Head of caudate nucleus (tissue), 42 donors: ENCODE measurements at places on chromosomes 5 and 9.

- no peak for DNase-seq
These were observed 210.3 kb downstream of the ACTL7B start for GRCh38 chr9:108645520-108645919.

DNA sequence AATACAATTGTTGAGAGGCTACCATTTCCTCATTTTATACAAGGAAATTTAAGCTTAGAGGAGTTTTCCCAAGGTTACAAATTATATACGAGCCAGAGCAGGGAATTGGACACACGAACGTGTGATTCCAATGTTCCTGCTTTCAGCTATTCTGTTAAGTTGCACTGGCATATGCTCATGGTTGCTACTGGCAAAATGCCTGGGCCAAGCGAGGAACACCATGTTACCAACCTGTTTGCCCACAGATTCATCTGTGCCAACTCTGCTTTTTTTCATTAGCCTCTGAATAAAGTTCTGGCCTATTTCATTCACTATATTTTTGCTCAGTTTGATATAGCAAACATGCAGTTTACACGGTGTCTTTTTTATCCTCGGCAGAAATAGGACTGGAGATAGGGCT is 5.1 kb upstream of the C5orf46 start:
- DNase-seq: no peak

DNA sequence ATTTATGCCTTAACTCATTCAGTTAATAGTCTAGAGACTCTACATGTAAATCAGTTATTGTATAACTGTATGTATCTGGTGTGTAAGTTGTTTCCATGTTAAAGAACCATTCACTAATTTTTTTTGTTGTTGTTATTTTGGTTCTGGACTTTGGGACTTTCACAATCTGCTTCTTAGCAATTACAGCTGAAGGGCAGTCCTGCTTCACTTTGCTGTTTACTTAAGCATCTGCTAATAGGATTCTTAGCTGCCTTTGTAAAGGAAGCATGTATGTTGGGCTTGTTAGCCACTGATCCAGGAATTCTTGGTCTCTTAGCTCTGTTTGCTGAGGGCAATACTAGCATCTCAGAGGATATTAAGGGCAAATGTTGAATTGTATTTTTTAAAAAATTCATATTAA is 97.0 kb downstream of the FOCAD start:
- DNase-seq: no peak

GRCh38 chr5:14038341-14038959 is 94.0 kb upstream of the DNAH5 start:
- no peak for DNase-seq

DNA sequence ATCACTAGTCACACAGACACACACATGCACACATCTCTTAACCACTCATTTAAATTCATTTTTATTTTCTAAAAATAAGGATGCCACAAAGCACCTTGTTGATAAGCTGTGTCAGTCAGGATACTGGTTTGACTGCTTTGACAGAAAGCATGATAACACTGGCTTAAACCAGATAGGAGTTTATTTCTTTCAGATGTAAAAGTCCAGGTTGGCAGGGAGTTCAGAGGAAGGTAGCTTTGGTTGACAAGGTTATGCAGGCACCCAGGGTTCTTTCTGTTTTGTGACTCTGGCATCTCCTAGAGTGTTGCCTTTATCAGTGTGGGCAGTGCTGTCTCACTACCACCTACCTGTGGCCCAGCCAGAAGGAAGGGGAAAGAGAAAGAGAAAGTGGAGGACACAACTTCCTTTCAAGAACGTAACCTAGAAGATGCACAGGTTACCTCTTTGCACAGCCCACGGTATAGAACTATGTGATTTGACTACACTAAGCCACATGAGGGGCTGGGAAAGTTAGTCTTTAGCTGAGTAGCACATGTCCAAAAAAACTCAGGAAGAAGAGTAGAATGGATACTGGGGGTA is 334.7 kb downstream of the OSTF1 start:
- no peak for DNase-seq
